ENCODE measurements at places on chromosomes 2 and 18.

GRCh38 chr2:211903961-211904360 lies 634.6 kb downstream of the ERBB4 start:
- no peak for DNase-seq

GRCh38 chr2:67628892-67629291 lies 231.8 kb downstream of the ETAA1 start:
- no peak for DNase-seq

DNA sequence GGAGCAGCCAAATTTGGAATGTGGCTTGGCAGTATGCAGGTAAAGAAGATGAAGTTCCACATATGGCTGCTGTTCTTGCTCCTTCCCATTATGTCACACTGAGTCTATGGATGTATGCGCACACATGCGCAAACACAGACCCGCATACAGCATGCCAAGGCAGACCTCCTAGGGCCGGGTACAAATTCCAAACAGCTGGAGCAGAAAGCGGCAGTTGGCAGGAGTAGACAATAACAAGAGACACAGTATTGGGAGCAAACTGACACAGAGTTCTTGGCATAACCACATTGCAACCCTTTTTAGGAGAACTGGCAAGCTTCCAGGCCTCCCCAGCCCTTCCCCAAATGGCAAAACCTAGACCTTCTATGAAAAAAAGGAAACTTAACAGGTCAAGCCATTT lies 268.9 kb downstream of the SP3 start:
- DNase-seq: no peak

DNA sequence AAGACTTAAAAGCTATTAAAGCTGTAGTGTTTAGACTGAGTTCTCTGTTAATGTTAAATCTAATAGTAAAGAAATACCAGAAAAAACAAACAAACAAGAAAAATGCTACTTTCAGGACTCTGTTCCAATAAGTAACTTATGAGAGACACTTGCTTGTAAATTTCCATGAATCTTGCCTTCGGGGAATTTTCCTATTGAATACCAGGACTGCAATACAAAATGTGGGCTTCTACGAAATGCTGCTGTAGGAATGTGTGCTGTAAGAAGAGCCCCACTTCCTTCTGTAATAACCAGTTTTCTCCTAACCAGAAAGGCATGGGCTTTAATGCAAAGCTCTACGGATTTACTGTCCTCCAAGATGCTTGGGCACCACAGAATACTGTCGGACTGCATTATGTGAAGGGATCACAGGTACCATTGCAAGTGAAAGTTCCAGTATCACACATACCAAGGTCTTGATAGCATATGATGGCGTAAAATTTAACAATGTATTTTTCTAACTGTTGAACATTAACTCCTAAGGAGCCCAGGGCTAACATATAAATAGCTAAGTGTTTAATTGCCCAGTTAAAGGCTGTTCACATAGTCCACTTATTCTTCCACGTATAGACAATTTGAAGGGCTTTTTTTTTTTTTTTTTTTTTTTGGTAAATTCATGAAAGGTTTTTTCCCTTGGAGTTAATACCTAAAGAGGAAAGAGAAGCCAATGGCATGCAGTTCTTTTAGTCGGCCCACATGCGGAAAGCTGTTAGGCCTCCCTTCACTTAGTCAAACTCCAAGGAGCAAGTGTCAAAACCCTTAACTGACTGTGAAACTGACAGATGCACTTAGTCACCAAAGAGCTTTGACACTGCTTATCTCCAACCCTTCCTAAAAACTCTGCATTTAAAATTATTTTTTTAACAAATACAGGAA lies 564.0 kb upstream of the POU3F3 start:
- no peak for DNase-seq

GRCh38 chr2:120880381-120880780 lies 144.7 kb downstream of the GLI2 start:
- peak; percentile 80 for DNase-seq

- no peak for DNase-seq
These were observed 51.7 kb upstream of the ATIC start for GRCh38 chr2:215260097-215260677.

DNA sequence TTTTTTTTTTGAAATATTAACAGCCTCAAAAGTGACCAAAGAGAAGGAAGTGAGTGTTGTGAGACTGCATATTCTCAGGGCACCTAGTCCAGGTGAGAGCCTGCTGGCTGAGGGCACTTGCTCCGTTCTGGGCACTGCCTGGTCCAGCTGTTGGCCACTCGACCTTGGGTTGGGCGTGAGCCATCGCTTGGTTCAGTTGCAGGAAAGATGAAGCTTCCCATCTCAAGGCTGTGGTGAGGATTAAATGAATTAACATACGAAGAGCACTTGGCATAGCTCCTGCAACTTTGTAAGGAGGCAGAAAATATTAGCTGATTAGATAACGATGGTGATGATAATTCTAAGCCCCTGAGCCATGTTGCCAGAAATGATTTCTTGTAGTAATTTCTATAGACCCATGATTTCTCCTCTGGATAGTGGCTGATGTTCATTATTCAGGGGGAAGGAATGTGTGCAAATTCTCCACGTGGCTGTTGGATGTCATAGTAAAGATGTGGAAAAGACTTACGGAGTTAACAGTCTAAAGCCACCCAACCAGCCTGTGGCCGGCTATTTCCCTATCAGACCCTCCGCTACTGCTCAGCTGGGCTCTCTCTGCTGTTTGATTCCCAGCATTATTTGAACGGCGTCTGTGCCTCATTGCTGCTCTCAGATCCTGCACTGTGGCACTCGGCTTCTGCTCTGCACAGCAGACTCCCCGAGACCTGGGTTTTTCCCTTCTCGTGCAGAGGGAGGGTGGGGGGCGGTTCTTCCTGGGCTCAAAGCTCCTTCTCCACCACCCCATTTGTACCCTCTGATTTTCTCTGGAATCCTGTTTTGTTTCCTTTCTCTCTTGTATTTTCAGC lies 221.1 kb downstream of the GALR1 start:
- no peak for DNase-seq

- no peak for DNase-seq
These were observed 21.1 kb downstream of the PROC start for GRCh38 chr2:127439343-127439742.

- no peak for DNase-seq
These were observed 128.8 kb upstream of the SLC1A4 start for GRCh38 chr2:64860276-64860885.

- peak; percentile 62 for DNase-seq
These were observed 72.5 kb downstream of the FAM210A start for GRCh38 chr18:13653746-13654433.

DNA sequence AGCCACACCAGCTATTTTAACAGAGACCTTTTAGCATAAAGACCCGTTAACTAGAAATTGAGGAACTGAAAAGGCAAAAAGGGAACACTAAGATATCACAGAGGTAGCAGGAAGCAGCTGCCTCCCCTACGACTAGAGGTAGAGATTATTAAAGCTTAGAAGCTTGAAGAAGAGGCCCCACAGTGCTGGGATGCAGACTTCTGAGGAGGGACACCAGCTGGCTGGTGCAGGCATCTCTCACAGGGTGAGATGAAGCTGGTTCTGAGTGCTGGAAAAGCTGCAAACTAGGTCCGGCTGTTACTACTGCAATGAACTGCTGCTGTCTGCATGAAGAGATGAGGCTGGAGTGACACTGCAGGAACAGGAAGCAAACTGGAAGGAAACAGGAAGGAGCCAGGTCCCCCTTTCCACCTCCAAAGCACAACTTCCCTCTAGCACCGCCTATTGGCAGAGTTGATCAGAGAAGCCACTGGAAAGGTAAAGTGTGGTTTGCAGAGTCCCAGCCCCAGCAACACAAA lies 61.2 kb upstream of the MRPS9 start:
- peak; percentile 41 for DNase-seq

- no peak for DNase-seq
These were observed 157.1 kb downstream of the RIT2 start for GRCh38 chr18:42958353-42958752.

DNA sequence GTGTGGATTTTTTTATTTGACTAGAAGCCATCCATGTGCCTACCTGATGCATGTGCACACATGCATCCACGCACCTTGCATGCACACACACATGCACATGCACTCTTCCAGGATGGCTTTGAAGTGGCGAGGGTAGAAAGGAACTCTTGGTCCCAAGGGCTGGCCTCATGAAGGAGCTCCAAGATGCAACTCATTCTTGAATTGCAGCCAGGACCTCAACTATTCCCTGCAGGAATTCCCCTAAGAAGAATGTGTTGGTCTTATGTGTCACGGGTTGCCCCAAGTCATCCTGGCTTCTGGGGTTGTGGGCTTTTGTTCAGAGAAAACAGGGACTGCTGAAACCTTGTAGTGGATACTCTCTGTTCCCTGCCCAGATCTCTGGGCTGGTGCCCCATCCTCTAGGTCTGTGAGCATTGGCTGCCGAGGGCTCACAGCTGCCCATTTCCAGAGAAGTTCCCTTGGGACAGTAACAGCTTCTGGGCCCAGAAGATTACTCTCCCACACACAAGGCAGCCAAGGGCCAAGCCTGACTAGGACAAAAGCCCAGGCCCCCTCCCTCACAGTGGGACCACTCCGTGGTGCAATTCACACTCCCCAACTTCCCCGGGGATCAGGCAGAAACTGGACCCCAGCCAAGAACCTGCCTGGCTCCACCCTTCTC lies 137.6 kb downstream of the COPS8 start:
- no peak for DNase-seq
